ENCODE measurements at places on chromosomes 12 and 14. TPM values are rescaled to one million over a fixed set of nuclear protein-coding genes. Genes with fewer than 3 reads are reported as not detected.

DNA sequence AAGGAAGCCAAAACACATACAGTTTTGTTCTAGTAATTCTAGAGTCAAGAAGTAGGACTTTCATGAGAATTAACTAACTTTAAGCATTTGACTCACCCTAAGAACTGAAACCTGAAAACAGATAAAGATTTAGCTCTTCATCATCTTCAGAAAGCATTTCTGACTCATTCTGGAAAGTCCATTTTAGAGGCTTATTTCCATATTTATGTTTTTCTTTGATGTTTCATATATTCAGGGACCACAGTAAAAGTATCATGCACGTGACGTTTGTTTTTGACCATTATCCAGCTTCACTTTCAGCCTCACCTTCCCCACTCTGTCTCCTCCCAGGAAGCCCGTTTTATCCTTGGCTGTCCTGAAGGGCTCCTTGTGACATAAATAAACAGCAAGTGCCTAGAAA is 79.2 kb downstream of the MDGA2 start:
- DNase-seq: no peak

DNA sequence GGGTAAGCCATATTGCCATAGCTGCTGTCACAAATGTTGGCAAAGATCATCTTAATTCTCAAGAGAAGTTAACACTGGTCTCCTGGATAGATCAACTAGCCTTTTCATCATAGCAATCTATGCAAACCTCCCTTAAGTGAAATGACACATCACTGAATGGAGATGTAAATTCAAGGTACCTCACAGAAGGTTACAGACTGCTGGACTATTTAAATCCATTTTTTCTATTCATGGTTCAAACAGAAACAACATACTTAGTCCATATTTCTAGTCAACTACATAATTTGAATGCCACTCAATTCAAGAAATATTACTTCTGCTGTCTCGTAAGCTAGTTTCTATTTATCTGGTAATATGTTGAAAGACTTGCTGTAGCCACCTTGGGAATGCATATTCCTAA is 748.3 kb downstream of the C12orf50 start:
- DNase-seq: no peak

- no peak for DNase-seq
Observed at GRCh38 chr12:23795494-23795893, 154.0 kb downstream of the SOX5 start.

GRCh38 chr12:124044809-124045321 is 71.8 kb downstream of the ZNF664 start:
- no peak for DNase-seq

DNA sequence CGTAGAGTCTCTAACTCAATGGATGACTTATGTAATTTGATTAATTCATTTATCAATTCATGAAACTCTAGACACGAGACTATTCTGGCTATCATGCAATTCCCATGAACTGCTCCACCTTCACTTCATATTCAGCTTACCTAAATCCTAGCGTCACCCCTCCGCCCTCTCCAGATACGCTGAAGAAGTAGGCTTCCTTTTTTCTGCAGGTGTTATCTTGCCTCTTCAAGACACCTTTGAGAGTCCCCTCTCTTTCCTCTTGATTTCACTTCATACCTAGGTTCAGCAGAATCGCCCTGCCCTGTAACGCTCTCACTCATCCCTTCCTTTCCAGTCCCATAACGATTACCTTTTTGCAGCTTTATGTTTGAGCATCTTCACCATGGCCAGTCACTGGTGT is 4.0 kb upstream of the RNASE4 start:
- no peak for DNase-seq

DNA sequence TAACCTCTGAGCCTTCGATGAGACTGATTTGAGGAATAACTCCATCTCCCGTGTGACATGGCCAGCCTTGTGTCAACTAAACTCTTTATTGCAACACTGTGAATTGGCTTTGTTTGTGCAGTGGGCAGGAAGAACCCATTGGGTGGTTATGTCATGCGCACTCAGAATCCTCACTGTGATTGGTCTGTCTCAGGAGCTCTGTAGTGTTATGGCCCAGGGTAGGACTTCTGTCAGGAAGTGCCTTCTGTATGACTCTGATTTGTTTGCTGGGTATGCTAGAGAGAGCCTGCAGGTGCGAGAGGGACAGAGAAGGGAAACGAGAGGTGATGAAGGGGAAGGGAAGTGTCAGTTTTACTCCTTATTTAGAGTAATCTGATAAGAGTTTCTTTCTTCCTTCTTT is 71.5 kb upstream of the DCD start:
- no peak for DNase-seq

The ZNF140 gene
- total RNA-seq: 10.6 TPM

The NKX2-1 gene
- 0.25 TPM for total RNA-seq

The TBX3 gene
- 7.6 TPM for total RNA-seq

The KLHDC2 gene
- total RNA-seq: 73.0 TPM

The GYS2 gene
- 0.12 TPM for total RNA-seq

The BDKRB2 gene
- total RNA-seq: 0.23 TPM

Measured in right cardiac atrium (tissue), 5 donors.